ENCODE measurements at places on chromosomes 2 and 18.

DNA sequence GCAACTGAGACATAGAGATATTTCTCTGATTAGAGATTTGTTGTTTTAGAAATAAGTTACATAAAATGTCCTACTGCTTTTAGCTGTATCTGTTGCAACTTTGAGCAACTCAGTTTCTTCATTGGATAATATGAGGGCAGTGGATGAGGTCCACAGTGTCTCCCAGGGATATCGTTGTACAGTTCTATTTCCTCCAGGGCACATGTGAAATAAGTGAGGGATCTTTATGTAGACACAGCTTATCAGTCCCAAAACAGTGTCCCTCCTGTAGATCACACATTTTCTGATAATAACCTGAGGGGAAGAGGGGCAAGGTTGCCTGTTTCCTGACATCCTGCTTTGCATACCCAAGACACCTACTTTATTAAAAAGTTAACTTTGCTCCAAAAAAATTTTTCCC, 1231.2 kb upstream of the ZEB2 start:
- no peak for DNase-seq

DNA sequence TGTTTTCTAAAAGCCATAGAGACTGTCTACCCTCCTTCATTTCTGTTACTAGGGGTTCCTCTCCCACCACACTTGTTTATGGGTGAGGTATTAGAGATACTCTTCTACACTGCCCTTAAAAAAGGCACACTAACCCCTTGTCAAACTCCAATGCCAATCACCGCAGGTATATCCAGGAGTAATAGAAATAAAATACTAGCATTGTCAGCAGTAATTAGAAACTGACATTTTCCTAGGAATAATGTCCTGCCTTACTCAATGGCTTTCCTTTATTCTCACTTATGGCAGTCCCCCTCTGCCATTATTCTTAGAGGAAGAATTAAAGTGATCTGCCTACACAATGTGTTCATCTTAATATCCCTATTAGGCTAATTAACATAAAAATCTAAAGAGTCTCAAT, 5.0 kb upstream of the BUB1 start:
- no peak for DNase-seq

GRCh38 chr2:174660984-174661675, 63.5 kb upstream of the WIPF1 start:
- DNase-seq = no peak

DNA sequence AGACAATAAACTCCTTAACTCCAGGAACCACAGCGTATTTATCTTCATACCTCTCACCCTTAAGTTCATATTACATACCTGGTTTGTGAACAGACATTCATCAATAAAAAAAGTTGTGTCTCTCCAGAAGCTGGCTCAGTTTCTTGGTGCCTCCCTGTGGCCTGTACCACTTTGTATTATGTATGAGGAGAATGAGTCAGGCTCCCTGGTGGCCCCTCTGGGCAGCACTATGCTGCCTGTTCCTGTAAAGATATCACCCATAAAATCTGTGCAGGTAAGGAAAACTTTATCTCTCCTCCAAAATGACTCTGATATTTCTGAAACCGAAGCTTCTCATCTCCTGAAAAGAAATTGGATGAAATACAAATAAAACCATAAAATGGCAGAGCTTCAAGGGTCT, 198.4 kb upstream of the NT5C1B start:
- DNase-seq = no peak

DNA sequence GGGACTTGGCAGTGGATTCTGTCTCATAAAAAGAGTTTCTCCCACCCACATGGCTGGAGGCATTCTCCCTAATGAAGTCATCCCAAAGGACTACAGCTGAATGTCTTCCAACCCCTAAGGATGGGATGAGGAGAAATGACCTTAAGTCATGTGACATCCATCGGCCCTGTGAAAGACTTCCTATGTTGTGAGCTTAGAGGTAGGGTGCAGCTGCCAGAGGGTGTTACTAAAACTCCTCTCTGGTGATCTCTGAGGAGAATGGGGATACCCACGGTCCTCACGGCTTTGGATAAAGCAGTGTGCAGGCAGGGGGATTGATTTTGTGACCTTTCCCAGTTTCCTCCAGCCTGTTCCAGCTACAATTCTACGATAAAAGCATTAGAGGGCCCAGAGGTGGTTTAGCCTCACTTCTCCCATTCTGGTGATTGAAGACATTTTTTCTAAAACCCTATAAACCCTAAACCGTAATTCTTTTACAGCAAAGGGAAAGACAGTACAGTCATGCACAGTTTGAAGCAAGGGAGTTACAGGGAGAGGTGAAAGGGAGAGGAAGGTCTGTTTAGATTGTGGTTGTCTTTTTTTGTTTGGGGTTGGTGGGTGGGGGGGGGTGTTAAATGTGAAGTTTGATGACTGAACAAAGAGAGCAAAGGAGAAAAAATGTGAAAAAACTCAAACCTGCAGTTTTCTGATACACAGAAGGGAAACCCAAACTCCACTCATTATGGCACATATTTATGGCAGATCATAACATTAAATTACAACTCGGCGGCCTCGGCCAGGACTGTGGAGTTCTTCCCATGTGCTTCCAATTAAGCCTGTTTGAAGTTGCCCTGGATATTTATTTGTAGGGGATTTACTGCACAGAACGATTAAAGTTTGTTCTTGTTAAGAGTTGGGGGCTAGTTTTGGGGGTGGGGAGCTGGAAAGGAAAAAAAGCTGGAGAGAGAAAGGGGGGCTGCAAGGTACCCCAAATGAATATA, 26.6 kb upstream of the SLC14A2 start:
- DNase-seq = no peak

DNA sequence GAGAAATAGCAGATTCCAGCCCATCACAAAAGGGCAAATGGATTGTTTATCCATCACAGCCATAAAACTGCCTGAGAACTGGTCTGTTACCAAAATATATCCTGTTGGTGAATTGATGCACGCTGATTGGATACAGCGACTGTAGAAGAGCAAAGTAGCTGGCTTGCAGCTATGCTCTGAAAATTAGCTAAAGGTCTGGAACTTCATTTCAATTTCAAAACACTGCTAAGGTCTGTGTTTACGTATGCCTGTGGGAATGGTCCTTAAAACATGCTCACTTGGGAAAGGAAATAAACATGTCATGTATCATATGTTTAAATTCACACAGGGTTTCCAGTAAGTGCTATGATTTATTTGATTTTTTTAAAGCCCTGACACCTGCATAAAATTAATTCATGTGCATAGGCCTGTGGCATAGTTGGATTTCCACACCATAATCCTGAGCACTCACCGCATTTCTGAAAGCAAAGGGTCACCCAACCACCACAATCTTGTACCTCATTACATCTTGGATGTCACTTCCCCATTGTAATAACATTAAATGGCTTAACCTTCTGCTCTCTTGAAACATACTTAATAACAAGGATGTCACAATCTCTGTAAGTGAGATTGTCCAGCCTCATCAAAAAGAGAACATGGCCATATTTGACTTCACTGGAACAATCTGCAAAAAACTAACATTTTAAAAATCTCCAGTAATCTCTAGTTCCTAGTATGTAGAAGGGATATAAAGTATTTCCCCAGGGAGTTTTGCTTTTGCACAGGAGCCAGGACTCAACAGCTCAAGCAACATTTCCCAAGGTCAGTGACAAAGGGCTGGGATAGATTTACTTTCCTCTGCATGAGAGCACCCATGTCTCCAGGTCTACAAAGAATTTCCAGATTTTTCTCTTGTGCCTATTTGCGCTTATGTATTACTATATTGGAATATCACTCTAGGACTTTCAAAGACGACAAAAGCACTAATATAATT, 109.8 kb downstream of the FARSB start:
- DNase-seq = no peak
